ENCODE measurements at places on chromosomes 12 and 14. TPM values are rescaled to one million over a fixed set of nuclear protein-coding genes. Genes with fewer than 3 reads are reported as not detected.
A peak's percentile ranks its signal among the peaks of the same experiment; 100 is the strongest.

- DNase-seq: no peak
- H3K27me3 ChIP-seq: no peaks in the 10 kb centered on the region
- no peak overlapping the region for H3K4me3 ChIP-seq
These were observed 256.9 kb downstream of the CACNA1C start for GRCh38 chr12:2309647-2310046.

The CYP27B1 gene
- 2.0 TPM for total RNA-seq

- no peaks in the 10 kb centered on the region for H3K27me3 ChIP-seq
- DNase-seq: no peak
- H3K4me3 ChIP-seq: no peak overlapping the region
- no peak overlapping the region for H3K27ac ChIP-seq
- H3K4me1 ChIP-seq: no peaks in the 10 kb centered on the region
These were observed 127.1 kb downstream of the DIO2 start for GRCh38 chr14:80084196-80084595.

The KRT7 gene
- 664 TPM for total RNA-seq

DNA sequence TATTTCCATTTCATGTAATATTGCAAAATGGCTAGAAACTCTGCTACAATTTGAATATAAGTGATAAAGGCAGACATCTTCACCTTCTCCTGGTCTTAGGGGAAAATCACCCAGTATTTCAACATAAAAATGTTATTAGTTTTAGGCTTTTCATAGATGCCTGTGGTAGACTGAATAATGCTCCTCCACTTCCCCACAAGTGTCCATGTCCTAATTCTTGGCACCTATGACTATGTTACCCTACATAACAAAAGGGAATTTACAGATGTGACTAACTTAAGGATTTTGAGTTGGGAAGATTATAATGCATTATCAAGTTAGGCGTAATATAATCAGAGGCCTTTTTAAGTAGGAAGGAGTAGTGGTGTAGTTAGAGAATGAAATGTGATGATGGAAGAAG is 196.4 kb downstream of the TMTC3 start:
- H3K27me3 ChIP-seq: no peaks in the 10 kb centered on the region
- no peak overlapping the region for H3K27ac ChIP-seq
- no peaks in the 10 kb centered on the region for H3K4me1 ChIP-seq
- DNase-seq: no peak

- H3K36me3 ChIP-seq: peaks cover 17% of the 10 kb centered on the region
- peaks cover 9% of the 10 kb centered on the region for H3K4me1 ChIP-seq
- DNase-seq: no peak
- peak overlapping the region; percentile 36 for H3K27ac ChIP-seq
These were observed 7.8 kb downstream of the IKZF4 start for GRCh38 chr12:56028511-56029165.

GRCh38 chr12:116150001-116150400 is 127.5 kb downstream of the MED13L start:
- no peak overlapping the region for H3K4me3 ChIP-seq
- DNase-seq: no peak
- H3K27me3 ChIP-seq: no peaks in the 10 kb centered on the region
- no peaks in the 10 kb centered on the region for H3K36me3 ChIP-seq

The ESR2 gene
- total RNA-seq: 1.3 TPM

GRCh38 chr14:61621444-61621843 is 73.9 kb upstream of the HIF1A start:
- no peaks in the 10 kb centered on the region for H3K36me3 ChIP-seq
- H3K27me3 ChIP-seq: no peaks in the 10 kb centered on the region
- H3K4me3 ChIP-seq: no peak overlapping the region
- DNase-seq: no peak
- no peak overlapping the region for H3K27ac ChIP-seq

The KLRB1 gene
- total RNA-seq: 3.3 TPM

The VDR gene
- 28.7 TPM for total RNA-seq

The LUM gene
- 361 TPM for total RNA-seq

DNA sequence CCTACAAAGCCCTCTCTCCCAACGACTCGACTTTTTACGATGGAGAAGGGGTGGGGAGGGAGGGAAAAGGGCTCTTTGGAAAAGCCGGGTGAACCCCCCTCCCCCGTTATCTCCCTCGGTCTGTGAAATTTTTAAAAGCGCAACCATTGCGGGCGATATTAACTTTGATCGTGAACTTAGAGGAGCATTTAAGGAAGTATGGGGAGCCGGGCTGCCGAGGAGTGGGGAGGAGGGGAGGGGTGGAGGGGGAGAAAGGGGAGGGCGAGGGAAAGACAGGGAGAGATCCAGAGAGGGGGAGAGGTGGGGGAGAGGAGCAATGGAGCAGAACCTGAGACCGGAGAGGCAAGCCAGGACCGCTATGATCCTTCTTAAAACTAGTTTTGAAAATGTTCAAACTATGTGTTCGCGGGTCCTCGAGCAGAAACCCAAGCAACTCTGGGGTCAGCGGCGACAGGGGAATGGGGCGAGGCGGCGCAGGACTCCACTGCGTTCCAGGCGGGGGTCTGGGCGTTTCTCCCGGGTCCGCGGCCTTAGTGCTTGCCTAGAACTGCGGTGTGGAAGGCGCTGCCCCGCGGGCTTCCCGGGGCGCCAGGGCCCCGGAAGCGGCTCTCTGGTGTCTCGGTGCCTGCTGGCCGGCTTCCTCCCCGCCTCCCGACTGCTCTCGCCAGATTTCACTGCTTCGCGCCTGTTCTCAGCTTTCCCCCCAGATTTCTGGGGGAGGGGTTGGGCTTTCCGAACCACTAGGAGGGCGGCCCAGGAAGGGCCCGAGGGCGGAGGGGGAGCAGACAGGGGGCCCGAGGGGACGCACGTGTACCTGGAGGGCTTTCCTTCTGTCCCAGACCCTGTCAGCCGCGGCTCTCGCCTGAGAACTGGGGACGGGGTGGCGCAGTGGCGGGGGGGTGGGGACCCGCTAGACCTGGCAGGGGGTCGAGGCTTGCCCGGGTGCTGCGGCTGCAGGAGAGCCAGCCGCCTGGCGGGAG is at the start of gene HOTAIR:
TSS of gene HOTAIR (minus strand) at position 871 of the 980 bp plus-strand sequence.
- H3K4me1 ChIP-seq: peaks cover 17% of the 10 kb centered on the region
- no peaks in the 10 kb centered on the region for H3K36me3 ChIP-seq
- peak within 1 kb of the TSS; percentile 23 for H3K4me3 ChIP-seq
- no peak for DNase-seq

Data from upper lobe of right lung (tissue), 1 donor.